ENCODE measurements at places on chromosomes 5 and 9.

GRCh38 chr5:14760548-14761002 is 96.1 kb downstream of the OTULIN start:
- peak; percentile 75 for DNase-seq

GRCh38 chr9:75117564-75117963 is 29.2 kb downstream of the OSTF1 start:
- no peak for DNase-seq

GRCh38 chr5:684751-685216 is 8.4 kb downstream of the TPPP start:
- peak; percentile 17 for DNase-seq

DNA sequence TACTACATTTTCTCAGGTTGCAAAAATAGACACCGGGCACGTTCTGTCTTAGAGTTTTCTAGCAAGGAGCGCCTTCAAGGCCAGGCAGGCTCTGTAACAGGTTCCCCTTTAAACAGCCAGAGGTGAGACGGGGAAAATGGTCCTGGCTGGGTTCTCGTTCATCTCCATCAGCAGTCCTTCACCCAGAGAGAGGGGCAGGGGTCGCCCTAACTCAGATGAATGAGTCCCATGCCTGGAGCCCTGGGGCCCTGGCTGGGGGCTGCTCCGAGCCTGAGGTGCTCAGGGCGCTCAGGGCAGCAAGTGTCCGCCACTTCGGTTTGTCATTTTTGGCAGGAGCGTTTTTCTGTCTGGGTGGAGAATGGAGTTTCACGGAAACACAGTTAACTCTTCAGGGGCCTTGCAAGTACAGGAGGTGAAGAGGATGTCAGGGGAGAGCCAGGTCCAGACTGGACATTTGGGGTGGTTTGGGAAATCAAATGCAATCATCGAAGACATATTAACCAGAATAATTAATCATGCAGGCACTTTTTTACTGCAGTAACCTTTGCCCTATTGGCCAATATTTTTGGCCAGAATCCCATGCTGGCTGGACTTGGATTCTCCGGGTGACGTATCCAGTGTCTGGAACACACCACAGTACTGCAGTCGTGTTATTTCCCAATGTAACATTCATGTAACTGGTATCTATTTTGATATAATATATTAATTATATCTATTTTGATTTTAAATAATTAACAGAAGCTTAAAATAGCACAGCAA is 2.9 kb downstream of the NTNG2 start:
- no peak for DNase-seq

All from Right ventricle myocardium superior (tissue), 1 donor.